ENCODE measurements at places on chromosomes 12 and 14. TPM values are rescaled to one million over a fixed set of nuclear protein-coding genes. Genes with fewer than 3 reads are reported as not detected.

KRT75 gene
- polyA plus RNA-seq = 0.07 TPM

FAM161B gene
- 2.3 TPM for polyA plus RNA-seq

TAS2R50 gene
- polyA plus RNA-seq = 0.09 TPM

EEF1AKMT3 gene
- 0.95 TPM for polyA plus RNA-seq

LETMD1 gene
- polyA plus RNA-seq = 28.2 TPM

OR10AD1 gene
- polyA plus RNA-seq = not detected

SIX6 gene
- polyA plus RNA-seq = not detected

DNA sequence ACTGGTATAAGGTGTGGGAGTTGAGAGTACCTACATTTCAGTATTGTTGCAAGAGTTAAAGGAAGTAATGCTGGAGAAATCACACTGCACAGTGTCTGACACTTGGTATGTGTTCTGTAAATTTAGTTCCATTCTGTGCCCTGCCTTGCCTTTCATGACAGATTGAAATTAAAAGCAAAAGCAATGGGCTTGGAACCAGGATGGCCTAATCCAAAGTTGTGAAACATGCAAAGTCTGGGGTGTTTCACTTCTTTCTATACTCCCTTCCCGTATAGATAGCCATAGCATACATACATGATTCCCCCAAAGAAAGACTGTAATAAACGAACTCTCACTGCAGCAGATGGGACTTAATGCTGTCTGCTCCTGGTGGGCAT, 281.1 kb downstream of the NRXN3 start:
- no peak for DNase-seq

GRCh38 chr12:69906411-69907216, 81.6 kb downstream of the MYRFL start:
- DNase-seq = no peak

- DNase-seq = no peak
Observed at GRCh38 chr12:92436856-92437255, 265.9 kb upstream of the PLEKHG7 start.

DNA sequence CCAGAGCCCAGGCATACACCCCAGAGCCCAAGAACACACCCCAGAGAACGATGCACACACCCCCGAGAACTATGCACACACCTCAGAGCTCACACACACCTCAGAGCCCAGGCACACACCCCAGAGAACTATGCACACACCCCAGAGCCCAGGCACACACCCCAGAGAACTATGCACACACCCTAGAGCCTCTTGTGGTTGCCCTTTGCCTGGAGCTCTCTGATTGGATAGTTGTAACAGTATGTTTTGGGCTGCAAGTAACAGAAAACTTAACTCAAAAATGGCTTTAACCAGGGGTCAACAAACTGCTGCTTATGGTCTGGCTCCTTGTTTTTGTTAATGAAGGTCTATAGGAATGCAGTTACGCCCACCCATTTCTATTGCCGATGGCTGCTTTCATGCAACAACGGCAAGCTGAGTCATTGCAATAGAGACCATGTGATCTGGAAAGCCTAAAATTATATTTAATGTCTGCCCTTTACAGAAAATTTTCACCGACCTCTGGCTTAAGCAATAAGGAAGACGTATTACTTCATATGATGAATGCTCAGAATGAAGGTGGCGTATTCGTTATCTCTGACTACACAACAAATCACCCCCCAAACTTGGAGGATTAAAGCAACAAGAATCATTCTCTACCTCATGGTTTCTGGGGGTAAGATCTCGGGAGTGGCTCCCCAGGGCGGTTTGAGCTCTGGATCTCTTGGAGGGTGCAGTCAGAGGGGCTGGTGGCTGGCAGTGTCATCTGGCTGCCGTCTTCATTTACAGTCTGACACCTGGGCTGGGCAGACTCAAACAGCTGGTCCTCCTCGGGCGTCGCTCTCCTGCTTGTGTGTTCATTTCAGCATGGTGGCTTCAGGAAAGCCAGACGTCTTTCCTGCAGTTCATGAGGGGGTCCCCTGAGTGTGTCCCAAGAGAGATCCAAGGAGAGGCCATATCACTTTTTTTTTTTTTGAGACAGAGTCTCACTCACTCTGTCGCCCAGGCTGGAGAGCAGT, 66.3 kb upstream of the NCOR2 start:
- DNase-seq = no peak

GRCh38 chr14:102231476-102232347, 73.3 kb downstream of the MOK start:
- no peak for DNase-seq

DNA sequence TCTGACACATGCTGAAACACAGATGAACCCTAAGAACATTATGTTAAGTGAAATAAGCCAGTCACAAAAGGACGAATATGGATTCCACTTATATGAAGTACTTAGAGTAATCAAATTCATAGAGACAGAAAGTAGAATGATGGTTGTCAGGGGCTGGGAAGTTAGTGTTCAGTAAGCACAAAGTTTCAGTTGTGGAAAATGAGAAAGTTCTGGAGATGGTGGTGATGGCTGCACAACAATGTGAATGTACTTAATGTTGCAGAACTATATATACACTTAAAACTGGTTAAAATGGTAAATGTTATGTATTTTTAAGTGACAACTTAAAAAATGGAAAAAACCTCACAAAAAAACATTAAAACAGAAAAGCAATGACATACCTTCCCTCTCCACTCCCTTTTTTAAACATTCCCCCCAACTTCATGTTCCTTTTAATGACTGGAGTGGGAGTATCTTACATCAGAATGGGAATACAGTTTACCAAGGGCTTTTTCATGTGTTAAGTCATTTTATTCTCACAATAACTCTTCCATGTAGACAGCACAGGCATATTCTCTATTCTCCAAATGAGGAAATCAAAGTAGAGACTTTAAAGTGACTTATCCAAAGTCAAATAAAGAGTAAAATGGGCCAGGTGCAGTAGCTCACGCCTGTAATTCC, 24.0 kb downstream of the BTBD7 start:
- no peak for DNase-seq

GRCh38 chr12:49019443-49020324, 1.1 kb upstream of the PRKAG1 start:
- no peak for DNase-seq

DNA sequence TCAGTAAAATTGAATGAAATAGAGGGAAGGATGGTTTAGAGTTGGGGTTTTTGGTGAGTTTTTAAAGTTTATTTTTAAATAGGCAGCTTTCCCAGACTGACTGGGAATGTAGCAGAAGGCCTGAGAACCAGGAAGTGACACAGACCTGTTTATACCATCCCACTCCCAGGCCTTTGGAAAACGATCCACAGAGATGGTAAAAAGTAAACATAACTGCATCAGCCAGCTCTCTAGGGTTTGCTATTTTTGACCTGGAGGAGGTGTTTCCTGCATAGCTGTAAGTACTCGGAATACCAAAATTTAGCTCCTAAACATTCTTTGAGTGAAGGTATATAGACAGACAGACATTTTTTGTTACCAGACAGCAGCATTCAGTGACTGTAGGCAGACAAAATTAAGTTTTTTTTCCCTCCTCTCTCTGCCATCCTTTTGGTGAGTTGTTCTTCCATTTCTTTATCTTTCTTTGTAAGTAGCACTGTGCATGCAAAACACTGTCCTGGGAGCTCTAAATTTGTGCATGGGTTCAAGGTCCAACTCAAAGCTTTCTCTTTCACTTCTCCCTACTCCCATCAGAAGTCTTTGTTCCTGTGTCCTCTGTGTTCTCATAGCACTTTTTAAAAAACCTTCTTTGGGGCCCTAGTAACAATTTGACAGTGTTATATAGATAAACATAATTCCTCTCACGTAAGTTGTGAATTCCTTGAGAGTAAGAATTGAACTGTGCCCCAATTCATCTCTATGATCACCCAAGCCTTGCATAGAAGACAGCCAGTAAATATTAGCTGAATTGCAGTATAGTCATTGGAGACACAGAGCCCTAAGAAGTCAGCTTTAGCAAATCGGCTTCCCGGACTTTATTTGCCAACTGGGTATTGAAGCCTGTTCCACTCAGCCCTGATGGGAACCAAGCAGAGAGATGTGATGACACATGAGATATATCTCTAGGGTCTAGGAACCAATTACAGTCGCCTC, 37.4 kb downstream of the SUSD6 start:
- no peak for DNase-seq

DNA sequence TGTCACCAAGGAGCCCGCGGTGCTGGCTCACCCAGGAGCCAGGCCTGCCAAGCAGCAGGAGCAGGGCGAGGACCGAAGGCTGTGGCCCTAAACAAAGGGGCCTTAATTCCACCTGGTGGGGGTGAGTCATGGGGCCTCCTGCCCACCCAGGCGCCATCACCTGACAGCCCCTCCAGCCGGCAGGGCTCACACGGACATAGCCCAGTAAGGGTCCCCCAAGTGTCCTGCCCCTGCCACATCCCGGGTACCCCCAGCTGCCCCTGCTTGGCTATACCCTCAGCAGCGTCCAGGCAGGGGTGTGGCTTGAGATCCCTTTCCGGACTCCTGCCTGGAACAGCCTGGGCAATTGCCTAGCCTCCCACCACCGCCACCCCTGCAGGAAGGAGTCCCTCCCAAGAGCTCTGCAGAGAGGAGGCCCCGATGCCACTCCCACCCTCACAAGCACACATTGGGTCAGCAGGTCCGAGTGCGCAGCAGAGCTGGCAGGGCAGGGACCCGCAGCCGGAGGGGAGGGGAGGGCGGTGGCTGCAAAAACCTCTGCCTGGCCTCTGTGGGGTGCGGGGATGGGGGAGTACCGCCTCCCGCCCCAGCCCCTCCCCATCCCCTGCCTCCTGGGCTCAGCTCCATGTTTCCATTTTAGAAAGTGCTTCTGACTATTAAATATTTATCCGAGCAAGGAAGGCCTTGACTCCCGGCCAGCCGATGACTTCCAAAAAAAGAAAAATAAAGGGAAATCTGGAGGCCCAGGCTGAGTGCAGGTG, 4.6 kb downstream of the AHNAK2 start:
- DNase-seq = peak; percentile 89

DNA sequence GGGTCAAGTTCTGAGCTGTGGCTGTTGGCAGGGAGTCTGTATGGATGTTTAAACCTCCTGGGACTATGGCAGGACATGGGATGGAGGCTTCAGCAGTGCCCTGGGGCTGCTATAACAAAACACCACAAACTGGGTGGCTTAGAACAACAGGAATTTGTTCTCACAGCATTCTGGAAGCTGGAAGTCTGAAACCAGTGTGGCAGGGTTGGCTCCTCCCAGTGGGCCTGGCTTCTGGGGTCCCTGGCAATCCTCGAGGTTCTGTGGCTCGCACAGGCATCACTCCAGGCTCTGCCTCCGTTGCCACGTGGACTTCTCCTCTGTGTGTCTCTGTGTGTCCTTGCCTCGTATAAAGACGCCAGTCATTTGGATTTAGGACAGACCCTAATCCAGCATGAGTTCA, 39.9 kb downstream of the FZD10 start:
- no peak for DNase-seq

DNA sequence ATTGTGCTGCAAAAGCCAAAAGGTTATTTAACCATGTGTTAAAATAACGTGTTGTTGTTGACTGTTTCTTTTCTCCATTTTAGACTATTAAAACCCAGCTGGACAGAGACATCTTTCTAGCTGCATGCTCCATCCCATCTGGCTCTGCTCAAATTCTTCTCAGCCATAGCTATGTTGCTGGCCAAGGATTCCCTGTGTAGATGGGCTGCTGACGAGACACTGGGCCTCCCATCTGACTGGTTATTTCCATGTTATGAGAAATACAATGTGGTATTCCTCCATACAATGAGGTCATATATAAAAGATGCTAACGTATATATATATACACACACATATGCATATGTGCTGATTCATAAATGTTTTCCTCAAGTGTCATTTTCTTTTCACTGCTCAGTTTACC, 30.1 kb downstream of the MED13L start:
- DNase-seq = no peak

- no peak for DNase-seq
Observed at GRCh38 chr12:107761502-107761904, 566 bp upstream of the PRDM4 start.

GRCh38 chr12:64745259-64745807, 13.9 kb downstream of the GNS start:
- DNase-seq = no peak

DNA sequence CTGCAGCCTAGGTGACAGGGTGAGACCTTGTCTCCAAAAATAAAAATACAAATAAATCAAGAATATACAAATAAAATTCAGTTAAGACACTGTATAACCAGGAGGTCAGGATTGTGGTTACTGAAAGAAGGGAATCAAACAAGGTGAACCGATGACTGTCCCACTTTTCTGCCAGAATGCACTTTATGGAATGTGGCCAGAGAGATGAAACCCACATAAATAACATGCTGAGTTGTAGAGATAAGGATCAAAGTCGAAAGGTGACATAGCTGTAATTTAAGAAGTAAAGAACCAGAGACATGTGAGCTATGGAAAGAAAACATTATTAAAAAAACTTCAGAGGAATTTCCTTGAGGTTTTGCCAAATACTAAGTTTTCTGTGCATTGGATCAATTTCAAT, 1098.2 kb upstream of the USP15 start:
- DNase-seq = no peak

GRCh38 chr12:107684990-107685359, 624 bp upstream of the PWP1 start:
- no peak for DNase-seq

GRCh38 chr12:97308576-97309198, 153.9 kb upstream of the RMST start:
- DNase-seq = no peak

DNA sequence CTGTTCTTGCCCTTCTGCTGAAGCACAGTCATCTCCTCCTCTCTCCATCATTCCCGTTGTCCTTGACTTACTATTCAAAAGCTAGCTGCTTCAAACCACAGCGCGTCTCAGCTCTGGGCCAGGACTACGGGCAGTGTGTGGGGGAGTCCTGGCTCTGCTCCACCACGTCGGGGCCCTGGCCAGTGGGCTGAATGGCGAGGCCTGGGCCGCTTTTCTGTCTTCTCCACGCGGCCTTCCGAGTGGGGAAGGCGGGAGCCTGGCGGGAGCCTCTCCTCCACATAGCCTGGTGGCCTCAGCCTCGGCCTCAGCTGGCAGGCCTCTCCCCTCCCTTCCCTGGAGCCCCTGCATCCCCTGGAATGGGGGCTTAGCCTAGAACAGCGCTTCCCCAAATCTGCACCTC, 16.5 kb downstream of the ANKRD9 start:
- peak; percentile 25 for DNase-seq

DNA sequence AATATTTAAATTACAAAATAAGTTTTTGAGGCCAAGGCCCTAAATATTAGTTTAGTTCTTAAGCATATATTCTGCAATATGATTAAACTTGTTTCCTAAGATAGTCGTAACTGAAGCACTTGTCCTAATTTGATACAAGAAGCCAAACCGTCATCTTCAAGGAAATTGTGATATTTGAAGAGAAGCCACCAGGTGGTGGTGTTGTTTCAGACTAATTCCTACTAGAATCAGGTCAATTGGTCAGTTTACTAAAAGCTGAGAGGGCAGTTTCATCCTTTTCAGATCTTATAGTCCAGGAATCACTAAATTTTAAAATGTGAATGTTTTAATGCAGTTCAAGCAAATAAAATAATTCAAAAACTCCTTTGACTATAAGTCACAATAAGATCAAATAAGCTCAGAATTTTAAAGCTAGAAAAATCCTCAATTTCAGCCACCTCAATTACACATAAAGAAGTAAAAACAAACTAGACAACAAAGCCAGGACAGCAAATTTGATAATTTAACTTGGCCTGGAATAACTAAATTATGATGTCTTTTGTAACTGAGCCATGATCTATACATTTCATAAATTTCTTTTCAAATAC, 7.1 kb upstream of the ARL1 start:
- DNase-seq = no peak
